ENCODE measurements at places on chromosomes 1 and 21.

GRCh38 chr1:59237900-59238299, 59.0 kb upstream of the FGGY start:
- no peak for DNase-seq

GRCh38 chr1:116172666-116173065, 61.5 kb downstream of the MAB21L3 start:
- no peak for DNase-seq

DNA sequence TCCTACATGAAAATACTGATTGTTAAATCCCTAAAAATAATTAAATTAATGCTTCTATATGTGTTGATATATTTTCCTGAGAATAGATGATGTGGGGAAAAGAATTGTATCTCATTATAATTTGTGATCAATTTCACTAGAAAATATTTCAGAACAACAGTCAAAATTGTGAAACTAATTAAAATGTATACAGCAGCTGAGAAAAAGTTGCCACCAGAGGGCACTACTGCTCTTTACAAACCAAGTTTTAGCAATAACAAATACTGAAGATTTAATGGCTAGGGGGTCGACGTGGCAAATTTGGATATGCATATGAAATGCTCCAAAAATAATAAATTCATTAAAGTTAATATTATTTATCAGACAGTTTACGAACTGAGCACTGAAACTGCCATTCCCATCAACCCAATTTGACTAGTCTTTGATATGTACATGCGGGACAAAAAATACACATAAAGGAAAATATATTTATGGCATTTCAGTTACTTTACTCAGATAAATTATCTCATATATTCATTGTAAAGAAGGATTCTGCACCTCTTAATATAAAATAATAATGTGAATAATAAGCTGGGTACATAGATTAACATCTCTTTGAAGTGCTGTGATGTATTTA, 96.3 kb upstream of the TMPRSS15 start:
- DNase-seq = peak; percentile 4

- DNase-seq = no peak
These were observed 197.8 kb downstream of the ZNF648 start for GRCh38 chr1:181863736-181864135.

GRCh38 chr1:74857676-74858075, 124.7 kb downstream of the TYW3 start:
- no peak for DNase-seq
